ENCODE measurements at places on chromosomes 1 and 21.

DNA sequence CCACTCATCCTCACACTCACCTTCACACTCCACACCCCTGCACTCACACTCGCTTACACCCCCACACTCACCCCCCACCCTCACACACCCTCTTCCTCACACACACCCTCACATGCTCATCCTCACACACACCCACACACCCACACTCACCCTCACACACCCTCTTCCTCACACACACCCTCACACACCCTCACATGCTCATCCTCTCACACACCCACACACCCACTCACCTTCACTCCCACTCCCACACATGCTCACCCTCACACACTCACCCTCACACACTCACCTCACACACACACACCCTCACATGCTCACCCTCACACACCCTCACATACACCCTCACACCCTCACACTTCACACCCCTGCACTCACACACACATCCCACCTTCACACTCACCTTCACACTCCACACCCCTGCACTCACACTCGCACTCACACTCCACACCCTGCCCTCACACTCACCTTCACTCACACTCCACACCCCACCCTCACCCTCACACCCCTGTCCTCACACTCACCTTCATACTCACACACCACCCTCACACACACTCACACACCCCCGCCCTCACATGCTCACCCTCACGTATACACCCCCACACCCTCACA is 42.6 kb upstream of the EDN2 start:
- no peak for DNase-seq

DNA sequence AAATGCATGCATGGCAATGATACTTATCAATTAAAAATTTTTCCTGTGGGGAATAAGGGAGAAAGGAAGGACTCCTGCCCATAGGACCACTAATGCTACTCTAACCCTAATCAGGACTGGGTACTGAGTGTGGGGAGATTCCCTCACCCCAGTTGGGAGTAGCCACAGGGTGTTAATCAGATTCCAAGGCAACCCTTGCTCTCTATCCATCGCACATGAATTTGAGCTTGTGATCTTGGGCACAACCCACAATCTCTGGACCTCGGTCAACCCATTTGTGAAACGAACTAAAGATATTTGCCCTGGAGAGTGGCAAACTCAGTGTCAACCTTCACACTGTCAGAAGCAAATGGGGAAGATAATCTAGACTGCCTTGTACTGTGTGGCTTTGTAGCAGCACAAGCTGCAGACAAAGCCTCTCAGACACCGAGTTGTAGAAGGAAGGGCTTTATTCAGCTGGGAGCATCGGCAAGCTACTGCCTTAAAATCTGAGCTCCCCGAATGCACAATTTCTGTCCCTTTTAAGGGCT is 69.5 kb downstream of the SERINC2 start:
- no peak for DNase-seq

GRCh38 chr21:38303300-38303699 is 46.5 kb downstream of the KCNJ15 start:
- DNase-seq = peak; percentile 89

DNA sequence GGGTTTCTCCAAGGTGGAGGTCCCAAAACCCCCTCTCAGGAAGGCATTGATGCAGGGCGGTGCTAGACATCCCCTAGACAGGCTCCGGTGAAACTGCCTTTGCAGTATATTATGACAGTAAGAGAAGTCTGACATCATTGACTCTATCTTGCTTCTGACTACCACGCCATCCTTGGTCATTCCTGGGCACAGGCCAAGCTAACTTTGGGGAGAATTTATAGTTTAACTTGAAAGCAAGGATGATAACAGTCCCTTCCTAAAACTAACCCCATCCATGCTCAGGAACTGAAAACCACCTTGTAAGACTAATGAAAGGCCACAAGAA is 30.3 kb downstream of the RSPH1 start:
- DNase-seq = no peak

DNA sequence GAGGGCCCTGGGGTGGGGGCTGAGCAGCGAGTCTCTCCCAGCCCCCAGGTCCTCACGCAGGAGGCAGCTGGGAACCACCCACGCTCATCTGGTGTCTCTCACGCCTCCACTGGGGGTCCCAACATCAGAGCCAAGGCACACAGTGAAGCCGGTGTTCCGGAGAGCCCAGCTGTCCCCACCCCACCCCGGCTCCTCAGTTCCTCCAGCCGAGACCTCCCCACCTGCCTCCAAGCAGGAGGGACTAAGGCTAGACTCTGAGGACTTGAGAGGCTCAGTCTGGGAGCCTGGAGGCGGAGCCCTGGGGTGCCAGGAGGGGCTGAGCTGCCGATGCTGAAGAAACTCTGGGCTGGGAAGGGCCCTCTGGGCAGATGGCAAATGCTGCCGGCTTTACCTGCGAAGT is 1.6 kb upstream of the HPCA start:
- no peak for DNase-seq

- DNase-seq = peak; percentile 78
Measured at GRCh38 chr1:102970496-102971078, 137.7 kb downstream of the COL11A1 start.

DNA sequence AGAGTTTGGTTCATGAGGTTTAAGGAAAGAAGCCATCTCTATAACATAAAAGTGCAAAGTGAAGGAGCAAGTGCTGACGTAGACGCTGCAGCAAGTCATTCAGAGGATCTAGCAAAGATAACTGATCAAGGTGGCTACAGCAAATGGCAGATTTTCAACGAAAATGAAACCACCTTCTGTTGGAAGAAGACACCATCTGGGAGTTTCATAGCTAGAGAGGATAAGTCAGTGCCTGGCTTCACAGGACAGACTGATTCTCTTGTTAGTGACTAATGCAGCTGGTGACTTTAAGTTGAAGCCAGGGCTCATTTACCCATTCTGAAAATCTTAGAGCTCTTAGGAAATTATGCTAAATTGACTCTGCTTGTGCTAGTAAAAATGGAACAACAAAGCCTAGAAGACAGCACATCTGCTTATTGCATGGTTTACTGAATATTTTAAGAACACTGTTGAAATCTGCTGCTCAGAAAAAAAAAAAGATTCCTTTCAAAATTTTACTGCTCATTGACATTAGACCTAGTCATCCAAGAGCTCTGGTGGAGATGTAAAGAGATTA is 10.5 kb downstream of the MAEL start:
- peak; percentile 6 for DNase-seq

DNA sequence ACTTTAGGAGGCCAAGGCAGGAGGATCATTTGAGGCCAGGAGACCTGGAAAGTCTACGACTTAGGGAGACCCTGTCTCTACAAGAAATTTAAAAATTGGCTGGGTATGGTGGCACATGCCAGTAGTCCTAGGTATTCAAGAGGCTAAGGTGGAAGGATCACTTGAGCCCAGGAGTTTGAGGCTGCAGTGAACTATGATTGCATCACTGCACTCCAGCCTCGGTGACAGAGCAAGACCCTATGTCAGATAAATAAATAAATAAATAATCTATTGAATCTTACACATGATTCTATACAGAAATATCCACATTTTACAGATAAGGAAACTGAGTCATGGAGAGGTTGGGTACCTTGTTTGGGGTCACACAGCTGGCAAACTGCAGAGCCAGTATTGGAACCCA is 89.1 kb downstream of the MAN1C1 start:
- no peak for DNase-seq

GRCh38 chr1:169472738-169473137 is 13.0 kb downstream of the SLC19A2 start:
- no peak for DNase-seq

GRCh38 chr21:45110873-45111624 is 36.7 kb downstream of the ADARB1 start:
- DNase-seq = no peak

GRCh38 chr1:44238660-44239059 is 25.4 kb downstream of the DMAP1 start:
- DNase-seq = no peak

DNA sequence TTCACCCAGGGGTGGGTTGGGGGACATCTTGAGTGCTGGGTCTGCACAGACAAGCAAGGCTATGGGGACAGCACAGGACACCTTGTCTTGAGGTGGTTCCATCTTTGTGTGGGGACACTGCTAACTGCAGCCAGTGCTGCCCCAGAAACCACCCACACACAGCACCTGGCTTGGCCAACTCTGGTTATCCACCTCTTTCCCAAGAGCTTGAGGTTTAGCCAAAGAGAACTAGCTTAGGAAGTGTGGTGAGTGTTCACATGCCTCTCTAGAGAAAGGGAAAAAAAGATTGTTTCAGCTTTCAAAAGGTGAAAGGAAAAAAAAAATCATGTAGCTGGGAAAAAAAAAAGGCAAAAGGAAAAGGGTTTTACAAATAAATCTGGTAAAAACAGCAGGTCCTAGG is 32.4 kb downstream of the BCAR3 start:
- peak; percentile 43 for DNase-seq

GRCh38 chr1:4346131-4346530 is 308.3 kb upstream of the AJAP1 start:
- no peak for DNase-seq

GRCh38 chr1:186424539-186424938 is 36.4 kb downstream of the PDC start:
- peak; percentile 55 for DNase-seq

DNA sequence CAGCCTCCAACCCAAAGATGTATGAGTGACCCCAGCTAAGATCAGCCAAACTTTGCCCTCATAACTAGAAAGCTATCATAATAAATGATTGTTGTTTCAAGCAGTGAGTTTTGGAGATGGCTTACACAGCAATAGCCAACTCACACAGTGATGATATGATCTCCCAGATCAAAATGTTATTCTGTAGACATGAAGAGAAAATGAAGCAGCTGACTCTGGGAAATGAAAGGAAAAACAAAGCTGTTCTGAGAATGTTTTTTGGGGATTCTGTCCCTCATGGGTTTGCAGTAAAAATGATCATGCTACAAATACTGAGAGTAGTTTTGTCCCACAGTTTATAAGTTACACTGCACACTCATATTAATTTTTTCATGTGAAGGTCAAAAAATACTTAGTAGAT is 617.8 kb downstream of the MRPL39 start:
- DNase-seq = no peak

DNA sequence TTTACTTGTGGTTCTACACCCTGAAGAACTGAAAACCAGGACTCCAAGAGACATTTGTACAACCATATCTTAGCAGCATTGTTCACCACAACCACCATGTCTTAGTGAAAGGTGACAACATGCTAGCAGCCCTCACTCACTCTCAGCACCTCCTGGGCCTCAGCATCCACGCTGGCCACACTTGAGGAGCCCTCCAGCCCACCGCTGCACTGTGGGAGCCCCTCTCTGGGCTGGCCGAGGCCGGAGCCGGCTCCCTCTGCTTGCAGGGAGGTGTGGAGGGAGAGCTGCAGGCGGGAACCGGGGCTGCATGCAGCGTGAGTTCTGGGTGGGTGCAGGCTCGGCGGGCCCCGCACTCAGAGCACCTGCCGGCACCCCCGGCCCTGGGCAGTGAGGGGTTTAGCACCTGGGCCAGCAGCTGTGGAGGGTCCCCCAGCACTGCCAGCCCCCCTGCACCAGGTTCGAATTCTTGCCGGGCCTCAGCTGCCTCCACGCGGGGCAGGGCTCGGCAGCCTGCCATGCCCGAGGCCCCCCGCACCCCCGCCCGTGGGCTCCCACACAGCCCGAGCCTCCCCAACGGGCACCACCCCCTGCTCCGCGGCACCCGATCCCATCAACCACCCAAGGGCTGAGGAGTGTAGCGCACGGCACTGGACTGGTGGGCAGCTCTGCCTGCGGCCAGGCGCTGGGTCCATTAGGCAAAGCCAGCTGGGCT is 9.2 kb downstream of the C1orf159 start:
- DNase-seq = no peak

DNA sequence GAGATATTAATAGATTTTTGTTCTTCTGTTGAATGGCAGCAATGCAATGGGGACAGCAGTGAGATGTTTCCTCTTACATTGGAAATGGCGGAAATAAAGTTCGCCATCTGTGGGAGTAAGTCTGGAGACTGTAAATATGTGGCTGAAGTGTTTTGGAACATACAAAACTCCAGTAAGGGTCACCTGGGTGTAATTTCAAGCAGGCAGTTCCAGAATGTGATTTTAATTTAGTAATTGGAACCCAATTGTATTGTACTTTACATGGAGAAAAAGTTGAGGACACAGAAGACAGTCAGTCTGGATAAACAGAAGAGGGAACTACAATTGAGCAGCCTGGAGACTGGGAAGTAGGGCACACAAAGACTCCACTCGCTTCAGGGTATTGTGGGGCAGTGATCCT is 108.6 kb downstream of the NTMT2 start:
- DNase-seq = no peak

- DNase-seq = peak; percentile 14
Measured at GRCh38 chr1:9721606-9722377, 70.3 kb downstream of the PIK3CD start.

DNA sequence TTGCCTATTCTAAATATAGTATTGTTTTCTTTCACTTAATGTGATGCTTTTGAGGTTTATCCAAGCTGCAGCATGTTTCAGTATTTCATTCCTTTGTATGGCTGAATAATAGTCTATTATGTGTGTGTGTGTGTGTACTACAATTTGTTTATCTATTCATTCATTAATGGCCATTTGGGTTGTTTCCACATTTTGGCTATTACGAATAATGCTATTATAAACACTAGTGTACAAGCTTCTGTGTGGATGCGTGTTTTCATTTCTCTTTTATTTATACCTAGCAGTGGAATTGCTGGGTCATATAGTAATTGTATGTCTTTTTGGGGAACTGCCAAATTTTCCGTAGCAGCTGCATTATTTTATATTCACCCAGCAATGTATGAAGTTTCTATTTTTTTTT is 15.0 kb upstream of the THEM5 start:
- no peak for DNase-seq

GRCh38 chr1:231757101-231757404 is 130.5 kb downstream of the DISC1 start:
- no peak for DNase-seq

DNA sequence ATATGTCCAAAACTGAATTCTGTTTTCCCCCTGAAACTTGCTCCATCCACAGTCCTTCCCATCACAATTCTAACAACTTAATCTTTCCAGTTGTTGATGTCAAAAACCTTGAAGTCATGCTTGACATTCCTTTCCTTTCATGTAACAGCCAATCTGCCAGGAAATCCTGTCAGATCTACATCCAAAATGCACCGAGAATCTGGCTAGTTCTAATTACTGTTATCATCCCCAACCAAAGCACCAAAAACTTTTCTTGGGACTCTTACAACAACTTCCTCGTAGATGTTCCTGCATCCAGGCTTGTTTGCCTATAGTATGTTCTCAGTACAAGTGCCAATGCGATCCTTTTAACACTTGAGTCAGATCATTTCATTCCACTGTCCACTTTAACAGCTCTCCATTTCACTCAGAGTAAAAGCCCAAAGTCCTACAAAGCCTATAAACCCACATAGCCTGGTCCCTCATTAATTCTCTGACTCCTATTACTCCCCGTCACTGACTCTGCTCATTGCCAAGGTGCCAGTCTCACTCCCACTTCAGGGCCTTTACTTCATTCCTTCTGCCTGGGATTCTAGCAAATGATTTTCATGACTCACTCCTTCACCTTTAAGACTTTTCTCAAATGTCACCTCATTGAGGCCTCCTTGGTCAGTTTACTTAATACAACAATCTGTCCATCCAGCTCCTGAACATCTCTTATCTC is 493.2 kb upstream of the NFIA start:
- peak; percentile 64 for DNase-seq

DNA sequence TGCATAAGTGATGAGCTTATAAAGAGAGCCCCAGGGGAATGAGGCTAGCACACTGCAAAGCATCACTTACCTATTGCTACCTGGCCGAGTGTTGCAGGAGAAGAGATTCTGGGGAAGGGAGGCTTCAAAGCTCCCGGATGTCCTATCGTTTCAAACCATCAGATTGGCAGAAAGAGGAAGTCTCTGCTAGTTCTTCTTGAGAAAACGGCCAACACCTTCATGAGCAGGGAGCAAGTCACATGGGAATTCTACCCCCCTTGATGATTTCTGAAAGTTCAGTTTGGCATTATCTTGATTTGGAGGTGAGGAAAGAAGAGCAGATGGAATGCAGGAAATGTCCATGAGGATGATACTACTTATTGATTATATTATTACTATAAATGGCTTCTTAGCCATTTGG is 16.2 kb downstream of the SYF2 start:
- no peak for DNase-seq

Data from fibroblast of lung (primary cell).